ENCODE measurements at places on chromosomes 5 and 9.
A peak's percentile ranks its signal among the peaks of the same experiment; 100 is the strongest.

DNA sequence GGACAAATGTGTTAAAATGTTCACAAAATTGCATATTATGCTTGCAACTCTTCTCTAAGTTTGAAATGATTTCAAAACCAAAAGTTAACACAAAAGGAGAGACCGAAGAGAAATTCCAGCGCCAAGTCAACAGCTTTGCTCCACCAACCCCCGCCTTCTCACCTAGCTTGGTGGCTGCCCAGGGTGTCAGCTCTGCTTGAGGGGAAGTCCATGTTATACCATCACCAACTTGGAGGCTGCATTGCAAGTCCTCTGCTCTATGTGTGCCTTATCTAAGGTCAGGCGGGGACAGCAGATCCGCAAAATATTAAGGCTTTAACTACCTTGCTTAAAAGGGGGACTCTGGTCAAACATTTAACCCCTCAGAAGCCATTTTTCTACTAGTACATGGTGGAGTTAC, 14.6 kb downstream of the CCNJL start:
- no peak for DNase-seq

- DNase-seq, result no peak
Measured at GRCh38 chr5:51279983-51280706, 103.1 kb upstream of the ISL1 start.

DNA sequence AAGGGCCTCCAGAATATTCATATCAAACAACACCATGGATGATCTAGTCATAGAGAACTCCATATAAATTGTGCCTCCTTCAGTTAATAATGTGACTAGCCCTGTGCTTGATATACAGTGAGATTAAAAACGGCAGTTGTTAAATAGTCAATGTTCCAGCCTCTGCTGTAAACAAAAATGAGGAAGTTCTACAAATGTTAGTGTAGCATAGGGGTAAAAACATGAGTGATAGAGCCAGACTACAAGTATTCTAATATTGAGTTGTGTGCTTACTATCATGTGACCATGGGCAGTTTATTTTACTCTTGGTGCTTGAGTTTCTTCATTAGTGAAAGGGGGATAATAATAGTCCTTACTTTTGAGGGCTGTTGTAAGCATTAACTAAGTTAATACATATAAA, 43.3 kb upstream of the SLCO6A1 start:
- DNase-seq, result no peak

DNA sequence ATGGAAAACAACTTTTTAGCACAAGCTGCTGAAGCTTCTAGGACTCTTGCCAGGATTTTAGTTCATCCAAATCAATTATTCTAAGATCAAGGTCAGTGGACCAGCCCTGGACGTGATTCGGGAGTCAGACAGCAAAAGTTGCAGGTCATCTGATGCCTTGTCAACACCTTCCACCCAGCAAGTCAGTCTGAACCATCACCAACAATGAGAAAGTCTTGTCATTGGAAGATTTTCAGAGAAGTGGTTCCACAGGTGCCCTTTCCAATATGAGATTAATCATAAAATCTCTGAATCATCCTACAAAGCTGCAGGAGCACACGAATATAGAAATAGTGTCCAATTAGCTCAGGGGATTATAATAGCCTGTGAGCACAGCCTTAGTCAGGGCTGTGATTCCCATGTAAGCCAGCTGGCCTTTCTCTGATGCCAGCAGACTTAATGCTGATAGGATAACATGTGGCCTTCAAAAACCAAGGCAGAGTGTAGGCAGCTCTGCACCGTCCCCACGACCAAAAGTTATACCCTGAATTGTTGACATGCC, 445.0 kb upstream of the TRPC7 start:
- DNase-seq, result no peak

DNA sequence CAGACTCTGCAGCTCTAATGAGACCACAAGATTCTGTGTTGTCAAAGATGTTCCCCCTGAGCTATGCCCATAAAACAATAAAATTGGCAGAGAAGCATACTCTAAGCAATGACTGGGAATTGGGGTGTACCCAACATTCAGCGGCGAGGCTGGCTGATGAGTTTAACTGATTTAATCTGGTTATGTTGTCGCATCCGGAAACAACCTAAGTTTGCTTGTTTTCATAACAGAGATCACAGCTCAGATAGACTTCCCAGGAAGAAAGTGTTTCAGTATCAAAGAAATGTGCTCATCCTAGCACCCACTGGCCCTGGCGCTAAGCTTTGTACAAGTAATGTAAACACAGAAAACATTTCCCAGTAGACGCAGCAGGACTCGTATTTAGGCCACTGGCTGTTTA, 7.4 kb downstream of the SEMA5A start:
- DNase-seq, result peak; percentile 8

- no peak for DNase-seq
Measured at GRCh38 chr5:169268019-169268418, 32.9 kb downstream of the SLIT3 start.

GRCh38 chr5:35338157-35338453, 107.8 kb upstream of the PRLR start:
- no peak for DNase-seq

GRCh38 chr5:80958616-80959015, 1.5 kb upstream of the RASGRF2 start:
- no peak for DNase-seq

DNA sequence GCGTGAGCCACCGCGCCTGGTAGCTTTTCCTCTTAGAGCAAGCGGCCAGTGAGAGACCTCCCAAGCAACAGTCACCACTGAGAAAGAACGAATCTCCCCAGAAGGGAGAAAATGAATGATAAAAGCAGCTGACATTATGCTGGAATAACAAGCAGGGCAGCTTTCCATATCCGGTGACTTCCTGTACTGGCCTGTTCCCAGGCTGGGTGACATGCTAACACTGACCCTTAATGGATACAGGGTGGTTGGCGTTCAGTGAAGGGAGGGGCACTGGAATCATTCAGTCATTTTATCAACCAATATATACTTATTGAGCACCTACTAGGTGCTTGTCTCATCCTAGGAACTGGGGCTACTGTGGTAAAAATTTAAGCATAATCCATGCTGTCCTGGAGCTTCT, 357.3 kb upstream of the PANK3 start:
- no peak for DNase-seq

- DNase-seq, result no peak
Measured at GRCh38 chr9:2686911-2687310, 30.4 kb upstream of the KCNV2 start.

DNA sequence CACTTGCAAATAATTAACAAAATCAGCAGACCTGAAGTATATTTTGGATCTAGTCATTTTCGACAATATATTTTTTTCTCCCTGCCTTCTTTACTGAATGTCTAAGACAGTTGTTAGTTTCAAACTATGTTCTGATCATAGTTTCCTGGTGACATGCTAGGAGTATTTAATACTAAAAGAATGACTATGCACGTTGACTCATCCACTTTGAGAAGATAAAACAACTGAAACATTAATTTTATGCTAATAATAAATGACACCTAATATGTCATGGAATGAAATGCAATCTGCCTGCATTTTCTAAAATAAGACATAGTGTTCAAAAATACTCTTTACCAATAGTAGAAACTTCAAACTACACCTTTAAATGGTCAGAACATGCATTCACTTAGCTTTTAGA, 2123.7 kb upstream of the C9orf72 start:
- DNase-seq, result no peak

GRCh38 chr9:118236625-118237024, 532.4 kb downstream of the TLR4 start:
- DNase-seq, result no peak

- DNase-seq, result no peak
Measured at GRCh38 chr5:168658394-168658793, 79.2 kb upstream of the PANK3 start.

- no peak for DNase-seq
Measured at GRCh38 chr9:125532412-125532811, 174.6 kb downstream of the MAPKAP1 start.

GRCh38 chr5:136052692-136053335, 24.0 kb downstream of the TGFBI start:
- no peak for DNase-seq

GRCh38 chr9:76898786-76899185, 7.1 kb downstream of the PRUNE2 start:
- no peak for DNase-seq

GRCh38 chr9:85432599-85432998, 309.2 kb downstream of the AGTPBP1 start:
- DNase-seq, result no peak

DNA sequence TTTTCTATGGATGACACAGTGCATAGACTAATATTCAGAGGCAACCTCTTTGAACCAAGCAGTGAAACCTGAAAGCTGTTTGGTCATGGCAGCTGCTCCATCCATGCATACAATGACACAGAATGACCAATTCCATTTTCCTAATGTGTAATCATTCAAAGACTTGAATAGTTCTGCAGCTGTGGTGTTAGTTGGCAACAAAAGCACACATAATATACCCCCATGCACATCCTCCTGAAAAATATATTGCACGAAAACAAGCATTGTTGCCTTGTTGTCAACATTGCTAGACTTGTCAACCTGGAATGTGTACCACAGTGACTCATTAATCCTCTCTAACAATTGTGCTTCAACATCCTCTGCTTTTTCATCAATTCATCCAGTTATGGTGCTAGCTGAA, 71.0 kb upstream of the SEMA6A start:
- no peak for DNase-seq

- no peak for DNase-seq
Measured at GRCh38 chr9:124137944-124138335, 119.8 kb upstream of the NEK6 start.

DNA sequence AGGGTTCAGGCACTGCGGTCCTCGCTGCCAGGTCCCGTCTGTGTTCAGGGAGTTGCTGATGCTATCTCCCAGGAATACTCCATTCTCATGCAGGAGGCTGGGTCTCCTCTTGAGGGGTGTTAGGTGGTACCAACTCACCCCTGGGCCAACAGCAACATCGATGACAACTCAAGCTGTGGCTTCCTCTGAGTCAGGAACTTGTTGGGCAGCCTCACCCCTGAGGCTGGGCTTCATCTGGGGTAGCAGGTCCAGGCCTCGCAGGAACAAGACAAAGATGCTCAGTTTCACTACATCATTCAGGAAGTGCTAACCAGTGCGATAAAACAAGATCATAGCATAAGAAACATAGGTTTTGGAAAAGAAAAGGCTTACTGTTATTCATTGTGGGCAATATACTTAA, 125.9 kb downstream of the SYK start:
- DNase-seq, result no peak

DNA sequence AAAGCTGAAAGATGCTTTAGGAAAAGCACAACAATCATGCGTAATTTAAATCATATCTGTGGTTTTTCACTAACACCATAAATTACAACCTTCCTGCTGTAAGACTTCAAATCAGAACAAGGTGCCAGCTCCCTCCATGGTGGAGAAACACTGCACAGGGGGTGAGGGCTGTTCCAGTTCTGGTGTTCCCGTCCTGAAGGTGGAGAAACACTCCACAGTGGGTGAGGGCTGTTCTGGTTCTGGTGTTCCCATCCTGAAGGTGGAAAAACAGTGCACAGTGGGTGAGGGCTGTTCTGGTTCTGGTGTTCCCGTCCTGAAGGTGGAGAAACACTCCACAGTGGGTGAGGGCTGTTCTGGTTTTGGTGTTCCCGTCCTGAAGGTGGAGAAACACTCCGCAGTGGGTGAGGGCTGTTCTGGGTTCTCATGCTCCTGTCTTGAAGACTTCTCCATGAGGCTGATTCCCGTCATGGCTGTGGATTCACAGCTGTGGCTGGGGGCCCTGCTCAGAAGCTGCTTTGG, 12.9 kb downstream of the PLEKHG4B start:
- no peak for DNase-seq

GRCh38 chr5:140037012-140037411, 6.1 kb downstream of the NRG2 start:
- no peak for DNase-seq

GRCh38 chr9:90774682-90775081, 26.9 kb upstream of the SYK start:
- DNase-seq, result no peak

DNA sequence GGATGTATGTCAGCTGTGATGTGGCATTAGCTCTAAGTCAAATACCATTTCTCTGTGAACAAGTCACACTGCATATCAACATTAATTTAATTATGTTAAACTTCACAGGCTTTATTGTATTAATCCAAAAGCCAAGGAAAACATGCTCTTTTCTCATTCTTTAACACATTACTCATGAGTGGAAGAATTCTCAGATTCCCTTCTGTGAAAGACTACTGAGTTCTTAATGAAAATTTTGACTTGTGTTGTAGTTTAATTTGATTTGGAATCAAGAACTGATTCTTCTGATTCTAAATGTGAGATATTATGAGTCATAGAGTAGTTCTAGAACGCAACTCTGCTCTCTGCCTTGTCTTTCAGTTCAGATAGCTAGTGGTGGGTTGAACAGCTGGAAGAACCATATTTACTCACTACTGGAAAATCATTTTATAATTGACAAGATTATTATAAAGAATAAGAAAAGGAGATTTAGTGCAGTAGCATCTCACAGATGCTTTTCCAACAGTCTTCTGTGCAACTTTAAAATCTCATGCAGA, 90.6 kb downstream of the VCAN start:
- no peak for DNase-seq

GRCh38 chr5:79448336-79448735, 65.6 kb downstream of the HOMER1 start:
- no peak for DNase-seq

GRCh38 chr5:15550502-15551112, 50.6 kb downstream of the FBXL7 start:
- DNase-seq, result no peak

GRCh38 chr9:133700819-133701320, 37.3 kb downstream of the SARDH start:
- no peak for DNase-seq

- no peak for DNase-seq
Measured at GRCh38 chr5:106660681-106661080, 1010.1 kb downstream of the EFNA5 start.

DNA sequence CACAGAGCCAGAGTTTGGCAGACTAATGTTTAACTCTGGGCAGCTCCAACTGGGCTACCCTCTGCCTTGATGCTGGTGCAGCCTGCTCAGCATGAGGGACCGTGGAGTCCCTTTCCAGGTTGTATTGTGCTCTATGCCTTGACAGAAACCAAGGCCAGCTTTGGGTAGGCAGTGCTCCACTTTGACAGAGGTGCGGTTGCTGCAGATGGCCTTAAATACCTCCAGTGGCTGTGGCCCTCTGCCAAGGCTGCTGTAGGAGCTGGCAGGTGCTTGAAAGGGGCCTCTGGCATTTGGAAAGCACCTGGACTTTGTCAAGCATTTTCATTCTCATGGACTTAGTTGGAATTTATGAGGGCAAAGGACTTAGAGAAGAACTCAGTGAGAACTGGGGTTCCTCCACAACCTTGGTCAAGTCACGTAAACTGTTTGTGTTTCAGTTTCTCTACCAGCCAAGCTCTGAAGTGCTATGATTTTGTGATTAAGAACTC, 249.7 kb upstream of the ZNF462 start:
- no peak for DNase-seq

DNA sequence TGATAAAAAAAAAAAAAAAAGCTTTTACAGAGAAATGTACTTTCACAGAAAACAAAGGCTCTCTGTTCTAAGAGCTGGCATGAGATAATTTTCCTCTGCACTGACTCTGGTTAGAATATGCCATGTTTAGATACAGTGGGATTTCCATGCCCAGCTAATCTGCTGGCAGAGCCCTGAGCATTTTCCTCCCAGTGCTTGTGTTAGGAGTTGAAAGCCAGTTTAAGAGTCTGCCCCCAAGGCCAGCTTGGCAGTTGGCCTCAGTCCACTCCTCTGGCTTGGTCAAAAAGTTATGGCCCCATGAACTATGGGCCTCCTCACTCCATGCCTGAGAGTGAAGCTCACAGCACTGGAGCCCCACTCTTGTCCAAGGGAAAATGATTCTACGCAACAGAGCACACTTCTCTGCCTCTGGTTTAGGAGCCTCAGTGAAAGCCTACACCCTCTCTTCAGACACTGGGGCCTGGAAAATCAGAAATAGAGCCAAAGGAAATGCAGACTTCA, 21.9 kb downstream of the MOCS2 start:
- DNase-seq, result no peak

GRCh38 chr9:80156262-80156661, 584.5 kb downstream of the TLE4 start:
- no peak for DNase-seq

All from T-helper 2 cell treated with Interferon-gamma antibody and Interleukin-4, amounts not matched to agents 5 μg/mL and 100 μg/mL, for 36 hours (primary cell).